Spleen (tissue), 13 donors: ENCODE measurements at places on chromosomes 6 and 20. TPM values are rescaled to one million over a fixed set of nuclear protein-coding genes. Genes with fewer than 3 reads are reported as not detected.

GGTLC1 gene
- polyA plus RNA-seq, result not detected

HMGCLL1 gene
- polyA plus RNA-seq, result not detected

GRCh38 chr6:119881416-119881815 is 531.9 kb upstream of the MAN1A1 start:
- no peak for DNase-seq

- DNase-seq, result no peak
Measured at GRCh38 chr6:124463271-124463670, 499.0 kb upstream of the RNF217 start.

MUC22 gene
- polyA plus RNA-seq, result not detected

EEF1A2 gene
- 0.53 TPM for polyA plus RNA-seq

DEFB124 gene
- not detected for polyA plus RNA-seq

DAAM2 gene
- 24.5 TPM for polyA plus RNA-seq

DNA sequence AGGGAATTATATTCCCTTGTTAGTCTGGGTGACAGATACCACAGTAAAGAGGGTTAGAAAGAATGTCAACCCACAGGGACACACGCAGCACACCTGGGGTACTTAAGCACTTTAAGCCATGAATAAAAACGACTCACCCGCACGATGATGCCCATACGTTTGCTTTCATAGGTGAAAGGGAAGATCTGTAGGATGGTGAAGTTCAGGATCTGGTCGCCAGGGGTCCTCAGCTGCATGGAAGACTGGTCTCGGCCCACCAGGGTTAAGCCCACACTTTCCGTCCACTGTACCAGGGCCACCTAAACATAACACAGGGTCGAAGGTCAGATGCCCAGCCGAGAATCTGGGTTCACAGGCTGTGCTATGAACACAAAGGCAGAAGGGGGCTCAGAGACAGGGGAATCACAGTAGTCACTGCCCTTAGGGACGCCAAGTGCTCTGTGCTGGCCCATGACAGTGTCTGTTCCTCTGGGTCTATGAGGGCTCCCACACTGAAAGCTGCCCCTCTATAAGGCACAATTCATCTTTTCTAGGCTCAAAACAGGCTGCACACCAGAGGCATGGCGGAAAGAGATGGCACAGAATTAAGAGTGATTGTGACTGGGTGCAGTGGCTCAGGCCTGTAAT is 96.8 kb upstream of the NFATC2 start:
- DNase-seq, result peak; percentile 83

REM1 gene
- polyA plus RNA-seq, result 1.6 TPM

EFCAB8 gene
- polyA plus RNA-seq, result 0.12 TPM

PRR18 gene
- polyA plus RNA-seq, result 0.08 TPM

- DNase-seq, result no peak
Measured at GRCh38 chr6:156916130-156916801, 139.1 kb downstream of the ARID1B start.

PSORS1C2 gene
- polyA plus RNA-seq, result not detected

DNA sequence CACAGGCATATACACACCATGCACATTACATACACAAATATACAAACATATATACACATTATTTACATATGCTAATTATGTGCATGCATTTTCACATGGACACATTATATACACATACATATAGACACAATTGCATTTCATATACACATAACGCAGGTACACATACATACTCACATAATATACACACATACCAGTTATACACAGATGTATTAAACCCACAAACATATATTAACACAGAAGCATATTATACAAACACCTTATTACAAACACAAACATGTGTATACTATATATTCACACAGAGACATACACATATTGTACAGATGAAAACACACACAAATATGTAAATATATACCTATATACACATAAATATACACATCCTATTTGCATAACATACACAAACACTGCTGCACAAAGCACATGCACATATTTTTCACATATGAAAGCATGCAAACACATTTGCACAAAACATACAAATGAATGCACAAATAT is 140.2 kb downstream of the VEGFA start:
- no peak for DNase-seq

GRCh38 chr6:39932386-39932910 is 1.8 kb downstream of the MOCS1 start:
- no peak for DNase-seq

GRCh38 chr6:116352515-116353471 is 18.0 kb upstream of the DSE start:
- DNase-seq, result no peak

DNA sequence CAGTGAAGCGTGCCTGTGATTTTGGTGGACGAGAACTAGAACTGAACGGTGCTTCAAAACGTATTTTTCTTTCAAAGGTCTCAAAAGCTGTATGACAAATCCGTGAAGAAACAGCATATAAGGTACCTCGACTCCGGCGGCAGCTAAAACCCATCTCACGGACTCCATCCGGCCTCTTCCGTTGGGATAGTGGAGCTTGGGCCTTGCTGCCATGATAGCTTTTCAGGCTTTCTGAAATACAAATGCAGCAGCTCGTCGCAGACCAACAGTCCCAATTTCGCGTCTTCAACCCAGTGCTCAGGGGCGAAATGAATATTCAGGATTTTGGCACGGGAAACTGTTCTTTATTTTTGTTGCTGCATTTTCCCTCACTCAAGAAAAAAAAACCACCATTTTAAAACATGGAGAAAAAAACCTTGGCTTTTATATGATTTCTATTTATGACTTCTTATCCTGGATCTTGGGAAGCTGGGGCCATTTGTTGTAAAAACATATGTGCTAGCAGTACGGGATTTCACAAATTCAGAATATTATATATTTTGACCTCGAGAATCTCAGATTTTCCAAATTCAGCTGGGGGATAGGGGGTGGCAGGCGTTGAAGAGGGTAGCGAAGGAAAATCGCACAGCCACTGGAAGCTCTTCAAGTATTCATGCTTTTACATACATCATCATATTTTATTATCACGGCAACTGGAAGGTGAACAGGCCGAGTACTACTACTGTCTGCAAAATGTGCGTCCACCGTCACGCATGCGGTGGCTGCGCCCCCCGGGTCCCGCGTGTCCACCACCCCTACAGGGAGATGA is 849 bp downstream of the GSTA4 start:
- DNase-seq, result no peak

- no peak for DNase-seq
Measured at GRCh38 chr6:163748886-163749285, 334.4 kb downstream of the QKI start.

GRCh38 chr20:23080521-23080920 is 5.6 kb downstream of the CD93 start:
- DNase-seq, result no peak

SYTL3 gene
- 5.9 TPM for polyA plus RNA-seq

- peak; percentile 92 for DNase-seq
Measured at GRCh38 chr6:149317644-149318571, at the start of gene TAB2. Gene TAB2 (plus strand): TSS chr6:149317712. CDS start chr6:149369998, 52,286 bp downstream.

DNA sequence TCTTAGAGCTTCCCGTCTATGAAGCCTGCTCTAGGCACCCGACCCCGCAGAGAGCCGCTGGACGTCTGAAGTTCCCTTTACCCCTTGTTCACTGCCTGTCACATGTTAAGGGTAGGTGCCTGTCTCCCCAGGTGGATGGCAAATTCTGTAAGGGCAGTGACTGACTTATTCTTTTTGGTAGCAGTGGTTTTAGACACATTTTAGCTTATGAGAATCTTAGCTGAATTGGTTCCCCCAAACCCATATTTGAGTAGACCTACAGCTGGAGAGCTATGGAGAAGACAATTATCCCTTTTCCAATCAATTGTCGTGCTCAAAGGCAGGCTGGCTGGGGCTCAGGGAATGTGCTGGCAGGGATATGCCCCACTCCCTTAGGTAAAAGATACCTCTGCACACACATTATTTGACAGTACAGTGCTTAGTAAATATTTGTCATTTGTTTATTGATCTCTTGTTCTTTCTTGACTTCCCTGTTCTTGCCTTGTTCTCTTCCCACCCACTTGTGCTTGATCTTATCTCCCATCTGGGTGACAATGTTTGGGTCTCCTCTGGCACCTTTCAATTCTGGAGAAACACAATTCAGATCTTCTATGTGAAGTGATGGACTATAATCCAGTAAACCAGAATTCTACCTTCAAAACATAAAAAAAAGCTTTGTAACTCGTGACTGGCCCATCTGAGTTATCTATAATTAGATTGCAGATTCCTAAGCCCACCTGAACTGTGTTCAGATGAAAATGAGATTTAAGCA is 114.3 kb upstream of the SLC2A12 start:
- no peak for DNase-seq
